ENCODE measurements at places on chromosomes 4 and X.

DNA sequence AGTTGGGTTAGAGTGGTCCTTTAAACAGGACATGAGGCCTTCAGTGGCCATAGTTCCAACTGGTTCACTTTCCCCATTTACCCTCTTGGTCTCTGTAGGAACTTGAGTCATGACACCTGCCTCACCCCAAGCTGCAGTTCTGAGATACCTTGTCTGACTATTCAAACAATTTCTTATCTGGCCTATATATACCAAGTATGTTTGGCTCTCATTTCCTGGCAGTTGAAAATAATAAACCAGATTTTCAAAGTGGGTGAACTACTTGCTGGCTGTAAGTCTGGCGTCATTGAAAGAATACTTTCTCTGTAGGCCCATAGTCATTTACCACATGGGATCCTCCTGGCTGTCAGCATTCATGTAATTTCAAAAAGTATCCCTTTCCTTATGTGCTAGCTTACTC lies 228.8 kb downstream of the SHROOM3 start:
- DNase-seq: no peak

DNA sequence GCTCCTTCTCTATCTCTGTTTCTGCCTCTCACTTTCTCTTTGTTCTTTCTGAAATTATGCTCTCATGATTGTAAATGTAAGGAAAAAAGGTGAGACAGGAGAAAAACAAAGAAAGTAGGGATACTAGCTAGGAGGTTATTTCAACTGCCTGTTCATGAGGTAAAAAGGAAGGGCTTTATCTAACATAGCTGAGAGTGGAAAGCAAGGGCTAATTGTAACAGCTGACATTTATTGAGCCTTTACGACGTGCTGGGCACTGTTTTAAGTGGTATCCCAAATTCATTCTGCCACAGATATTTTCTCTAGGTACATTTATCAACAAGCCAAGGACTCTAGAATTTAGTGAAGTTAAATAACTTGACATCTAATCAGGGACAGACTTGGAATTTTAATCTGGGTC lies 133.1 kb upstream of the GNPDA2 start:
- DNase-seq: no peak

DNA sequence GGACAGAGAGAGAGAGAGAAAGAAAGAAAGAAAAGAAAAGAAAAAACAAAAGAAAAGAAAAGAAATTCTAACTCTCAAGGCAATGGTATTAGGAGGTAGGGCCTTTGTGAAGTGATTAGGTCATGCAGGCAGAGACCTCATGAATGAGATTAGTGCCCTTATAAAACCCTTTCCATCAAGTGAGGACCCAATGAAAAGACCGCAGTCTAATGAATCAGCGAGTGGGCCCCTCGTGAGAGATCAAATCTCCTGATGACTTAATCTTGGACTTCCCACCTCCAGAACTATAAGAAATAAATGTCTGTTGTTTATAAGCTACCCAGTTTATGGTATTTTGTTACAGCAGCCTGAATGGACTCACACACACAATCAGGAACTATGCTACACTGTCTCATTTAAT lies 16.9 kb downstream of the AASDH start:
- DNase-seq: no peak

- no peak for DNase-seq
Measured at GRCh38 chr4:129264008-129264657, 168.2 kb downstream of the C4orf33 start.

DNA sequence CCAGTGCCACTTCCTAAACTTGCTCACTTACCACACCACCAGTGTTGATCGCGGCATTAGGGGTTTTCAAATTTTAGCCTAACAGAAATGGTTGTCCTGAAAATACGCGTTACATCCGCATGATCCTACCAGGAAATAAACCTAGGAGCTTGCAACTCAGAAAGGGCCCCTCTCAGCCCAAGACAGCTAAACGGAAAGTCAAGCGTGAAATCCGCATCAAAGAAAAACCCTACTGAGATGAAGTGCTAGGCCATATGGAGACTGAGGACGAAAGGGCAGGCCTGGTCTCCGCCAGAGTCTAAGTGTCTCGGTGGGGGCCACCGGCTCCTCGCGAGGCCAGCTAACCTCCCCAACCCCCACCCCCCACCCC lies 626 bp downstream of the YTHDC1 start:
- DNase-seq: no peak
